ENCODE measurements at places on chromosomes 13 and 19. TPM values are rescaled to one million over a fixed set of nuclear protein-coding genes. Genes with fewer than 3 reads are reported as not detected.

Gene MEDAG
- not detected for total RNA-seq

Gene PEAK3
- 2.4 TPM for total RNA-seq

Gene KLF12
- total RNA-seq: 16.0 TPM

Gene ZBTB32
- 295 TPM for total RNA-seq

Gene CACNG7
- total RNA-seq: not detected

Gene VRK3
- 70.9 TPM for total RNA-seq

GRCh38 chr19:8571006-8571411, 6.2 kb downstream of the MYO1F start:
- peak; percentile 71 for DNase-seq

GRCh38 chr13:59843040-59843439, 320.7 kb downstream of the DIAPH3 start:
- no peak for DNase-seq

GRCh38 chr13:89205856-89206520, 1534.8 kb downstream of the SLITRK5 start:
- DNase-seq: no peak

All from natural killer cell treated with Interleukin-12 subunit alpha and Interleukin-12 subunit beta and Interleukin-15 and Interleukin-18, amount 100 ng/mL, for 72 hours (primary cell).